ENCODE measurements at places on chromosomes 16 and 17. TPM values are rescaled to one million over a fixed set of nuclear protein-coding genes. Genes with fewer than 3 reads are reported as not detected.

DNA sequence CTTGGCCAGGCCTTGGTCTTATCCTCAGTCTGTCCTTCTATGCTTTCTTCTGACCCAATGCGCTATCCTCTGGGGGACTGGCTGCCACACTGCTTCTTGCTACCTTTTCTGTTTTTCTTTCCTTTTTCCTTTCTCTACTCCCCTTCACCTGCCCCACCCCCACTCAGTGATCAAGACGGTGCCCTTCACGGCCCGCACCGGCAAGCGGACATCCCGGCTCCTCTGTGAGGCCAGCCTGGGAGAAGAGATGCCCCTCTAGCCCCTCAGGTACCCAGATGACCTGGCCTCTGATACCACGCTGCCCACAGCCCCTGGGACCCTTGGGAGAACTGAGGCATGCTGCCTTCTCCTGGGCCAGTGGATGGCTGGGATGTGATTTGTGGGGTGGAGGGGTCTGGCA, 15.6 kb downstream of the SPATA32 start:
- DNase-seq: no peak

DNA sequence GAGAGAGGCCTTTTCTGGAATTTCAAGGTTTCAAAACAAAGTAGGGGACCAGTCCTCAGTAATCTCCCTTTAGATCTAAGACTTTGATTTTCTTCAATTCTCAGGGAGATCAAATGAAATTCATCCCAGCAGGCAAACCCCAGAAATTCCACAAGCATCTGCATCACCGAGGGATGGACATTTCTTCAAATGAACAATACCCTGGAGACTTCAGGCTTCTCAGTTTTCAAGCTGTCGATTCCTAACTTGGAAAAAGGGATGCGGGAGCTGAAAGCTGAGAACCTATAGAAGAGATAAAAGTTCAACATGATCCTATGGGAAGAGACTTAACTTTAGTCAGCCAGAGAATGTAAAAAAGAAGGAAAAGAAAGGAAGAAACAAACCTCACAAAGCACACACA, 296.9 kb upstream of the CDH5 start:
- no peak for DNase-seq

DNA sequence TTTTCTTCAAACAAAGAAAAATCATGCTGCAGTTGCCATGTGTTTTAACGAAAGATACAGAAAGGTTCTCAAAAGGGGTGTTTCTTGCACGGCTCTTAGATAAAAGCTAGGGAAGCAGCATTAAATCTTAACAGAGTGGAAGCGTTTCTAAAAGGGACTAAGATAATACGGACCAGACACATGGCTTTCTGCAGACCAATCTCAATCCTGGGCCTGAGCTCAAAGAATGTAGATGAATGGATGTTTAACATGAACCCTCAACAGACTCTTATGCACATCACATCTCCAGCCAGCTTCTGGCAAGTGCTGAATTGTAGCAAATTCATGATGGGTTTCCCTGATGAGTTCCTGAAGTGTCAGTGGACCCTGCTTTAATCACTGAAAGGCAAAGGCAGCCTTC, 80.2 kb upstream of the COX10 start:
- DNase-seq: no peak

DNA sequence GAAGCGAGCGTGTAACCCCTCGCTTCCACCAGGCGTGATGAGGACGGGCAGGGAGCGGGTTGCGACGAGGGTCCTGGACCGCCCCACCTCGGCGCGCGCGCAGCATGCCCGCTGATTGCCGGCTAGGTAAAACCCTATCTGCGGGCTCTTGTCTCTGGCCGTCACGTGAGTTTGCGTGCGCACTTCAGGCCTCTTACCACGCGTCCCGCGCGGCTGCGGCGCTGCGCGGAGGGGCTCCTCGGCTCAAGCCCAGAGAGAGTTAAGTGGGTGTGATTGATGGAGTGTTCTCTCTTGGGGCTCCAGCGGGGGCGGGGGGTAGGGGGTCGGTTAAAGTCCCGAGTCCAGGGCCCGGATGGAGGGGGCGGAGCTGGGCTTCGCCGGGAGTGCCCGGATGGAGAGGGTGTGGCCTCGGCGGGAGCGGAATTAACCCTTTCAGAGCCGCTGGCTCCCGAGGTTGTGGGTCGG, 7.9 kb downstream of the KDM6B start:
- DNase-seq: peak; percentile 92

GRCh38 chr16:46658925-46659324, 30.1 kb downstream of the VPS35 start:
- DNase-seq: no peak

- no peak for DNase-seq
Measured at GRCh38 chr17:66695098-66695497, 139.8 kb upstream of the CACNG5 start.

GRCh38 chr17:7716901-7717755, at the start of gene DNAH2:
Gene DNAH2 (plus strand): TSS chr17:7717744. CDS start chr17:7719735, 1,991 bp downstream.
- DNase-seq: peak; percentile 74

DNA sequence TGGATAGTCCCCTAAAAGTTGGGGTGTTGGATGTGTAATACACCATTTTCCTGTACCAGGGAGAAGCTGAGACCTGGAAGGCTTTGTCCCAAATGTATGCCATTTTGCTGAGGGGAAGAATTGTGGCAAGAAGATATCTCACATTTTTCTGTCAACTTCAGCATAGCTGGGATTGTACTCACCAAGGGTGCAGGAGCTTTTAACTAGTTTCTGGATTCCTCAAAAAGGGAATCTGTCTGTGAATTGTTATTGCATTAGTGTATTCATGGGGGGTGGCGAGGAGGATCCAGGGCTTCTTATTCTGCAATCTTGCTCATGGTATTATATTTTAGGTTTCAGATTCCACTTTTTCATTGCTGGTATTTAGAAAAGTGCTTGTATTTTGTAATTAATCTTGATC, 208.2 kb upstream of the MYOCD start:
- DNase-seq: no peak

DNA sequence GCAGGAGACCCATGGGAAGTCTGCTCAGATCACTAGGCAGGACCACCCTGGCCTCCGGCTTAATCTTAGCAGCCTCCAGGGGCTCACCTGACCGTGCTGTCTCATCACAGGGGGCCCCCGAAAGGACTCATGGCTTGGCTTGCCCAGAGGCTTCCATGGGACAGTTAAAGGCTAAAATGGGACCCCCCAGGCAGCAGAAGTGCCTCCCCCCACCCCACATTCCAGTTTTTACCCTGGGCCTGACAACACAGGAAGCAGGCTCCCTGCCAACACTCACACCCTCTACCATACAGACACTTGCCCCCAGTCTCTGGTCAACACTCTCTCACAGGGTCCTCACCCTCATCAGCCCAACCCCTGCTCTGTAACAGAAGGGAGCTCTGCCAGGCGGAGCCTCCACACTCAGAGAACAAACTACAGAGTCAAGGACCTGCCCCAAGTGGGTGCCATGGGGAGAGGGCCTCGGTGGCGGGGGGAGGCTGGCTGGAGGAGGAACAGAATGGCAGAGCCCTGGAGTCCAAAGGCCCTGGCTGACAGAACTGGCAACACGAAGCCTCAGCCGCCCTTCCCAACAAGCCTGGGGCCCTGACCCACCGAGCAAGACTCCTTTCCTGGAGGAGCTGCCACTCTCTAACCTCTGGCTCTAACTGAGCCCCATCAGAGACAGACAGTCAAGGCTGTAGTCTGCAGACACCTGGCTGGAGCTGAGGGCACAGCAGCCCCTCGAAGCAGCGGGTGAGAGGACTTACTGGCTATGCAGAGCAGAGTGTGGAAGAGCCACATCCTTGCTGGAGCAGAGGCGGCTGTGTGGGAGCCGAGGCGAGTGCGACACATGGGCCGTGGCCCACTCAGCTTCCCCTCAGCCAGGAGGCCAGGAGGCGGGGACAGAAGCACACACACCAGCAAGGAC, at the start of gene ITGAE:
ITGAE (minus strand) TSS at position 827 of the 910 bp plus-strand sequence; CDS start at position 783, 44 bp downstream.
- no peak for DNase-seq

- DNase-seq: no peak
Measured at GRCh38 chr16:6977916-6978315, 354.7 kb upstream of the RBFOX1 start.

- DNase-seq: no peak
Measured at GRCh38 chr17:80872001-80872500, 119.6 kb upstream of the CHMP6 start.

Gene FOXJ1
- 0.82 TPM for total RNA-seq

- no peak for DNase-seq
Measured at GRCh38 chr16:12173121-12173520, 196.6 kb downstream of the SNX29 start.

DNA sequence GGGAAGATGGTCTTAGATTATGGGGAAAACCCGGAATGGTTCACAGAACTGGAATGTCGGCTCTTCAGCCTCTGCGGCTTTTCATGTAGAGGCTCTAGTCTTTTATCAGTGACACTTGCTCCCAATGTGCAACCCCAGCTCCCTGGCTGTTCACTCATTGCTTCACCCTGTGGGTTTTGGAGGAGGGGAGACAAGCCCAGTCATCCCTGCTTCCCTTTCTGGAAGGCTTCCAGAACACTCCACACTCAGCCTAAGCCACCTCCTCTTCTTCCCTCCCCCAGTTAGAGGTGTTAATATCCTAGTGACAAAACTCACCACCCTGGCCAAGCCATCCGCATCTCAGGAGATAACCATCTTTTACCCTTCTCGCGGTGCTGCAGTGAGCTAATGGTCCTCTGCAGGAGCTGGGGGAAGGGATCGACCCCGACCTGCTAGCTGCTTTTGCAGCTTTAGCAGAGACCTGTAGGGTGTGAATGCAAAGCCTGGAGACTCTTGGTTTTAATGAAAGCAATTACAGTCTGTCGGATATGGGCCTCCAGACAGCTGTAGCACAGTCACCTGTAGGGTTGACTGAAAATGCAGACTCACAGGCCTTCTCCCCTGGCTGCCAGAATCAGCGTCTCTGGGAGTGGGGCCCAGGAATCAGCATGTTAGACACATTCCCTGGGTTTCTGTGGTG, 24.3 kb upstream of the LASP1NB start:
- DNase-seq: no peak

Gene DNAH17
- total RNA-seq: under 0.01 TPM

Gene PROCA1
- total RNA-seq: 2.9 TPM

DNA sequence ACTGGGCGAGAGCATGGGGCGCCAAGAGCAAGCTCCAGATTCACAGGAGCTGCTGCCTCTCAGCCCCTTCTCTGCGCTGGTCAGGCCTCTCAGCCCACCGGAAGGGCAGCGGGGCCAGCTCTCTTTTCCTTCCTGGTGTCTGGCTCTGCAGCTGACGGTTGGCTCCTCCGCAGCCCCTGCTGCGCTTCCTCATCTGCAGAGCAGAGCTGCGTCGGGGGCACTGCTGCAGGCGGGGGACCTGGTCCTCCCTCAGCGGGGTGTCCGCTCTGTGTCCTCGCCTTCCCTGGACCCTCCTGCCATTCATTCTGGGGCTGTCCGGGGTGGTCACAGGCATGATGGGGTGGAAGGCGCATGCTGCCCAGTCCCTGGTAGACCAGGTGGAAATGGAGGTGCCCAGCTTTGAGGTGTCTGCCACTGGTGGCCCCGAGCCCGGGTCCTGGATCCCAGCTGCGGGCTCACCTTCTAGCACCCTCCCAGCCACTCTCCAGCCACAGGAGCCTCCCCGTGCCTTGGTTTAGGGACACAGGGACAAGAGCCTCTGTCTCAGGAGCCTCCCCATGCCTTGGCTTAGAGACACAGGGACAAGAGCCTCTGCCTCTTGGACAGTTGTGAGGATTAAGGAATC, 84.8 kb downstream of the IRF8 start:
- DNase-seq: no peak

GRCh38 chr16:89565256-89565505, 4.7 kb downstream of the RPL13 start:
- no peak for DNase-seq

- DNase-seq: no peak
Measured at GRCh38 chr17:58514770-58515157, 326 bp upstream of the MTMR4 start.

GRCh38 chr17:63963123-63963522, 9.6 kb downstream of the SCN4A start:
- no peak for DNase-seq

Gene VPS4A
- 40.8 TPM for total RNA-seq
